ENCODE measurements at places on chromosomes 7 and 10. TPM values are rescaled to one million over a fixed set of nuclear protein-coding genes. Genes with fewer than 3 reads are reported as not detected.

DNA sequence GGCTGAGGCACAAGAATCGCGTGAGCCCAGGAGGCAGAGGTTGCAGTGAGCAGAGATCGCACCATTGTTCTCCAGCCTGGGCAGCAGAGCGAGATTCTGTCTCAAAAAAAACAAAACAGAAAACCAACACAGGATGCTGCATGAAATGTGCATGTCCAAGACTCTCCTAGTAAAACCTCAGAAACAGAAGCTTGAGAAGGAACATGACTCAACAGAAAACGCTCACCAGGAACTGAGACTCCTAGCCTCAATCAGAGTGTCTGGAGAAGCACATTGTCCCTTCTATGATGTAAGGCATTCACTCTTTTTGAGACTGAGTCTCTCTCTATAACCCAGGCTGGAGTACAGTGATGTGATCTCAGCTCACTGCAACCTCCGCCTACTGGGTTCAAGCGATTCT lies 168.3 kb downstream of the MYOF start:
- DNase-seq: no peak

DNA sequence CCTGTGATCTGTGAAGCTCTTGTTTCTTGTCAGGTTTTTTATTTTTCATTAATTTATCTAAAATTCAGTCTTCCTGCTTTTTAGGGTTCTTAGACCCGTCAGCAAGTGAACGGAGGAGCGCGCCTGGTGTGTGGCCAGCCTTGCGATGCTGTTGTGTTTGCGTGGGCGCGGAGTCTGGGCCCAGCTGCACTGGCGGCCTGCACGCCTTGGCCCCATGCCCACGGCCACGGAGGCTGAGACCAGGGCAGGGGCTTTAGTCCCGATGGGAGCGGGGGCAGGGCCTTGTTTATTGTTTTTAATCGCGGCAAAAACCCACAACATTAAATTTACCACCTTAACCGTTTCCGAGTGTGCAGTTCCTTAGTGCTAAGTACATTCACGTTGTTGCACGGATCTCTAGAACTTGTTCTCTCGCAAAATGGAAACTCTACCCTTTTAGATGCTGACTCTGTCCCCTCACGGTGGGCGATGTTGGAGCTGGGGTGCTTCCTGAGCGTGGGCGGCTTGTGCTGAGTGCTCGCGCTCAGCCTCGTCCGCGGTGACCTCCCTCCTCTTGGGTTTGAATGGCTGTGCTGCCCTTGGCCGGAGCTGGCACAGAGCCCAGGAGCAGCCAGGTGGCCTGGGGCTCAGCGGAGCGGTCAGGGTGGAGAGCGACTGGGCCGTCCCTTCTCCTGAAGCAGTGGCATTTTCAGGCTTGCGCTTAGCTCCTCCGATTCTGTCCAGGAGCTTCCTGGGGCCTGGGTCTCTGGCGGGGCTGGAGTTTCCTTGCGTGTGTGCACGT lies 69.1 kb downstream of the INPP5A start:
- DNase-seq: no peak

AKR1B15 gene
- 0.57 TPM for total RNA-seq

SLC18A3 gene
- not detected for total RNA-seq

PPP1R17 gene
- total RNA-seq: not detected

- DNase-seq: no peak
Observed at GRCh38 chr7:64494912-64495461, 67.9 kb downstream of the ZNF680 start.

DNA sequence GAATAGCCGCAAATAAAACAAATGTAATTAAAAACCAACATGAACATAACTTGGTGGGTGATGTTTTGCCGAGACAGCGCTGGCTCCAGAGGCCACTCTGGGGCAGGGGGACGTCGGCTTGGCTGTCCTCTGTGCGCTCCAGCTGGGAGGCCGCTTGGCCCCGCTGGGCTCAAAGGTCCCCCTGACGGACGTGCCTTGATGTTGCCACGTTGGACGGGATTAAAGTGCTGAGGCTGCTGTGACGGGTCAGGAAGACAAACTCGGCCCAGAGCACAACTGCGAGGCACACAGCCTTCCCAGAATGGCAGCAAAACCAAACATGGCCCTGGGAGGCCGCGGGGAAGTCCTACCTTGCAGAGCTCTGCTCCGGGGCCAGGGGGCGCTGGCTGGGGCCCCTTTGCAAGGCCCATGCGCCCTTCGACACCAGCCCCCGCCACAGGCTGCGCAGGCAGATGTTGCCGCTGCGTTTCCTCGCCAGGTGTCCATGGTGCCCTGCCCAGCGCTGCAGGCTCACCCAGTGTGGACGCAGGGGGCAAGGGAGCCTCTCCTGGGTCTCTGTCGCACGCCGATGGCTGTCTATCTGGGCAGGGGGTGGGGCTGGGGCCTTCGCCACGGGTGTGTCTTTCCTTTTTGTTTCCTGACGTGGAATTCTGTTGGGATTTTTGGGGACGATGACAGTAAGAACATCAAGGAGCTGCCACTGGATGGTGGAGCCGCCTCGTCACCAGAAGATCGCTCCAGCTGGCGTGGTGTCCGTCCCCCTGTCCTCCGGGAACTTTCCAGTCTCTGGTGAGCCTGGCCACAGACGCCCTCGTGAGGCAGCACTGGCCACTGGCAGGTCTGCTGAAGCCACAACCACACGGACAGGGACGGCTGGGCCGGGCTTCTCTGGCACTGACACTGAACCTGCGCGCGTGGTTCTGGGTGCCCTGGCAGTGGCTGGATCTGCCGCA lies 99.6 kb upstream of the DIP2C start:
- DNase-seq: peak; percentile 67

GRCh38 chr10:101708073-101708472 lies 13.1 kb upstream of the FBXW4 start:
- no peak for DNase-seq

DNA sequence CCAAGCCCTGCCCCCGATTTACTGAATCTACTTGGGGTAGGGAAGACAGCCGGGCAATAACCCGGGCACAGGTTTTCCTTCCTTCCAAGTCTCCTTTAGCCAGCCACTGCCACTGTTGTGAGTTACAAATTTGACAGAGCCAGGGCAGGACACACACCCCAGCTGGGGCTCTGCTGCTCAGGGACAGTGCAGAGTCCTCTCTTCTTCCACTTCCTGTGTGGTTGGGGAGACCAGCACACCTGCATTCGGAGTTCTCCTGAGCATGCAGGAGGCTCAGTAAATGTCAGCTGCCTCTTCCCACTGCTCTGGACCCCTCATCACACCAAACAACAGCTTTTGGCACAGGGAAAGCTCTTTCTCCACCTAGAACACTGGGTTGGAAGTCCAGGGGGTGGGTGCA lies 21.3 kb downstream of the CHST15 start:
- DNase-seq: no peak

DNA sequence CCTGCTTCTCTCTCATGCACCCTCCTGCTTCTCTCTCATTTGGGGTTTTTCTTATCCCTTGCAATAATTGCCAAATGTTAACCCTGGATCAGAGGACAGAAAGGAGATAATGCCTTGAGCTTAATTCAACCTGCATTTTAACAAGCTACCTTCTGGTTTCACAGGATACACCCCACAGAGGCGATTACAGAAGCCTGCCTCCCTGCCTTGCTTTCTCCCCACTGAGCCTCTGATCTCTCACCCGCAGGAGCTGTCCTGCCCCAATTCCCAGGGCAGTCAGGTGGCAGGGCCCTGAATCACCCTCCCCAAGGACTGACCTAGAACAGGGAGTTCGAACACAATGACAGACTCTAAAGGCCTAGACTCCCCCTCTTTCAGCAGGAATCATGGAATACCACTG lies 959.5 kb downstream of the GRID1 start:
- DNase-seq: no peak

LIPN gene
- not detected for total RNA-seq

KLF14 gene
- total RNA-seq: not detected

SPOCK2 gene
- total RNA-seq: 0.05 TPM

STOX1 gene
- total RNA-seq: 0.30 TPM

FAM25C gene
- total RNA-seq: not detected

GBX1 gene
- total RNA-seq: not detected

GRCh38 chr7:19401461-19401860 lies 256.2 kb upstream of the FERD3L start:
- DNase-seq: no peak

DNA sequence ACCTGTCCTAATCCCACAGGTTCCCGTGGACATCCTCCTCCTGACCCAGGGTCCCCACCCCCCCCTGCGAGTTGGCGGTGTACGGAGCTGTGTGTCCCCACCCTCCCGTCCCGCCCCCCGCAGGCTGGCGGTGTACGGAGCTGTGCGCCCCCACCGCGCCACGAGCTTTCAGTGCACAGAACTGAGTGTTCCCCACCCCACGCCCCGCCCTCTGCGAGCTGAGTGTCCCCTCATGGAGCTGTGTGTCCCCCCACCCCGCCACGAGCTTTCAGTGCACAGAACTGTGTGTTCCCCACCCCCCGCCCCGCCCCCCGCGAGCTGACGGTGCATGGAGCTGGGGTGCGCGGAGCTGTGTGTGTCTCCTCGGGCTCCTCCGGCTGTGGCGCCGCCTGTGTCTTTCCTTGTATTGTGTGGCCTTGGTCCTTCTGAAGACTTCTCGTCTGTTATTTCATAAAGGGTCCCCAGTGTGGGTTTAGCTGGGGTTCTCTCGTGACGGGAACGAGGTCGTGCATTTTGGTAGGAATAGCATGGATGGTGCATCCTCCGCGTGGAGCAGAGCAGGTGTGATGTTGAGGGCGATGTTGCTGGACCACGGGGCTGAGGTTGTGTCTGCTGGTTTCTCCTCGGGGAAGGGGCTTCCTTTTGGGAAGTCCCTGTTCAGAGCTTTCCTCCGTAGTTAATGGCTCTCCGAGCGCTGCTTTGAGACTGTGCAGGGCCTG lies 18.0 kb upstream of the JAKMIP3 start:
- DNase-seq: no peak

DNA sequence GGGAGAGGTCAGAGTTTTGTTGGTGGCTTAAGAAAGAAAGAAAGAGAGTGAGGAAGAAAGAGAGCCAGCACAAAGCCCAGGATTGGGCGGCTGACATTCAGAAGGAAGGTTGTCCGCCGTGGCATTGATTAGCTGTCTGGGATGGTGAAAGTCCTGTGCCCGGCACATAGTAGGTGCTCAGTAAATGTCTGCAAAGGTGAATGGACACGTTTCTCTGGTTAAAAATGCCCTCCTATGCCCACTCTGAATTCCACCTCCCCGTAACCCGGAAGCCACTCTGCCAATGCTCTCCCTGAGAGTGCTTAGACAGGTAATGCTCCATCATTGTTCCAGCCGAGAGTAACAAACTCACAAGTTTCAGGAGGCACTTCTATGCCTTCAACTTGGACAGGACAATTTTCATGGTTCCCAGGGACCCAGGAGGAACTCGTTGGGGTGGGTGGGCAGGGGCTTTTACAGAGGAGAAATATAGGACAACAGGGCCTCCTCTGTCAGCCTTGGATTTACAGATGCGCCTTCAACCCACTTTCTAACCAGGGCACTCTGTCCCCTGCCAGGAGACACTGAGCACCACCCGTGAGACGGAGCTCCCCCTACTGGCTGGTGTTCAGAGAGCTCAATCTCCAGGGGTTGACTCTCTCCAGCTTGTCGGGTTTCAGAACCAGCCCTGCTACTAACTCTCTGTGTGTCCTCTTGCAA lies 411.5 kb upstream of the ZMIZ1 start:
- peak; percentile 52 for DNase-seq

DNA sequence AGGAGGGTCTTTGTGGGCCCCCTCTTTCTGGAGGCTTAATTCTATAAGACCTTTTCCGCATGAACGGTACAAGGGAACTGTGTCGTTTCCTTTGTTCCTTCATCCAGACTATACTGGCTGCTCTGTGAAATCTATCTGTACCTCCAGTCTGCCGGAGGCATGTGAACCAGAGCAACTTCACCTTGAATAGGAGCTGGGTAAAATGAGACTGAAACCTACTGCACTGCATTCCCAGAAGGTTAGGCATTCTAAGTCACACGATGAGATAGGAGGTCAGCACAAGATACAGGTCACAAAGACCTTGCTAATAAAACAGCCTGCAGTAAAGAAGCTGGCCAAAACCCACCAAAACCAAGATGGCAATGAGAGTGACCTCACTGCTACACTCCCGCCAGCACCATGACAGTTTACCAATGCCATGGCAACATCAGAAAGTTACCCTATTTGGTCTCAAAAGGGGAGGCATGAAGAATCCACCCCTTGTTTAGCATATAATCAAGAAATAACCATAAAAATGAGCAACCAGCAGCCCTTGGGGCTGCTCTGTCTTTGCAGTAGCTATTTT lies 36.8 kb upstream of the INPP5F start:
- peak; percentile 37 for DNase-seq

DNA sequence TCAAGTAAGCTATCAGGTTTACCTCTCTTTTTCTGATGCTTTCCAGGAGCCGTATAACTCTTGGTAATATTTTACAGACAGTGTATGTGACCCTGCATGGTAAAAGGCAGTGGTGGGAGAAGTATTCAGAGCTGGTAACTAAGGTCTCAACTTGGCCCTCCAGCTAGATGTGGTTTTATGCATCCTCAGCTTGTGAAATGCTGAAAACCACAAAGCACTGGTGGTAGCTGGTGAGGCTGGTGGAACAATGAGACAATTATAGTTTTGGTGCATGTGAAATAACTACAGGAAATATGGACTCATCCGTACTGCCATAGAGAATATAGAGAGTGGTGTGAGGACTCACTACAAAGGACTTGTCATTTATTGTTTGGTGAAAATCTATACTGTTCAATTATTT lies 383.0 kb upstream of the PCDH15 start:
- DNase-seq: peak; percentile 4

IFIT3 gene
- 303 TPM for total RNA-seq

DNA sequence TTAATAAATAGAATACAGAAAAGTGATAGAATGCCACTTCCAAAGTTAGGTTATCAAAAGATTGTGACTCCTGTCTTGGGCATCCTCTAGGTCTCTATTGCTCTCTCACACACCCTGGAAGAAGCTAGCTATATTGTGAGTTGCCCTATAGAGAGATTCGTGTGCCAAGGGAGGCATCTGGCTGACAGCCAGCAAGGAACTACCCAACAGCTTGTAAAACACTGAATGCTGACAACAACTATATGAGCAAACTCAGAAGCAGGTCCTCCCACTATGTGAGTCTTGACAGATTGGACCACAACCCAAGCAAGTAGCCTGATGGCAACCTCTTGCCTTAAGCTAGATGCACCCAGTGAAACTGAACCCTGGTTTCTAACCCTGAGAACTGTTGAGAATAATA lies 55.7 kb upstream of the CDK14 start:
- DNase-seq: no peak

TMEM225B gene
- total RNA-seq: 0.20 TPM

- no peak for DNase-seq
Observed at GRCh38 chr7:157431951-157432540, 95.2 kb downstream of the DNAJB6 start.

- no peak for DNase-seq
Observed at GRCh38 chr10:10101106-10101505, 916.6 kb upstream of the CELF2 start.

PLAC9 gene
- total RNA-seq: not detected
